Neural crest cell (in vitro differentiated cells): ENCODE measurements at places on chromosomes 5 and 9. TPM values are rescaled to one million over a fixed set of nuclear protein-coding genes. Genes with fewer than 3 reads are reported as not detected.

TMEM215 gene
- 0.57 and 0.72 TPM in 2 replicates for total RNA-seq

PCDHA1 gene
- total RNA-seq: 0.07 TPM in 1 of 2 replicates, not detected in the other

CAVIN4 gene
- total RNA-seq: 7.0 and 7.2 TPM in 2 replicates

SLCO6A1 gene
- 3.9 and 4.4 TPM in 2 replicates for total RNA-seq

DMGDH gene
- total RNA-seq: not detected in 2 replicates

ANKRD18A gene
- 4.8 and 7.6 TPM in 2 replicates for total RNA-seq

EIF4E1B gene
- total RNA-seq: not detected in 2 replicates

MCCC2 gene
- 43.4 and 43.7 TPM in 2 replicates for total RNA-seq

LEAP2 gene
- 2.9 and 3.1 TPM in 2 replicates for total RNA-seq

KLF4 gene
- not detected in 2 replicates for total RNA-seq

TAF11L10 gene
- not detected in 2 replicates for total RNA-seq

SLC34A1 gene
- 0.16 TPM in 1 of 2 replicates, not detected in the other for total RNA-seq

RAB3C gene
- total RNA-seq: 13.6 and 21.7 TPM in 2 replicates

HAVCR1 gene
- not detected in 2 replicates for total RNA-seq

KCNN2 gene
- 1.9 and 2.7 TPM in 2 replicates for total RNA-seq

RORB gene
- total RNA-seq: 0.35 and 0.75 TPM in 2 replicates

UGCG gene
- total RNA-seq: 20.6 and 21.2 TPM in 2 replicates

FOXD4L3 gene
- total RNA-seq: not detected in 2 replicates

ESM1 gene
- total RNA-seq: not detected in 2 replicates

EQTN gene
- 0.39 and 0.40 TPM in 2 replicates for total RNA-seq

GRM6 gene
- total RNA-seq: not detected in 2 replicates

GABRA6 gene
- not detected in 2 replicates for total RNA-seq

IL13 gene
- total RNA-seq: not detected in 2 replicates

CCL27 gene
- total RNA-seq: 0.86 TPM in 1 of 2 replicates, not detected in the other

DND1 gene
- total RNA-seq: 4.2 and 4.6 TPM in 2 replicates

PCA3 gene
- not detected in 2 replicates for total RNA-seq

TAL2 gene
- 7.4 and 8.4 TPM in 2 replicates for total RNA-seq

THBS4 gene
- total RNA-seq: 6.9 and 10.0 TPM in 2 replicates
